Spleen (tissue), 13 donors: ENCODE measurements at places on chromosomes 6 and 20. TPM values are rescaled to one million over a fixed set of nuclear protein-coding genes. Genes with fewer than 3 reads are reported as not detected.

BTNL2 gene
- not detected for total RNA-seq

MACROD2 gene
- total RNA-seq = 4.7 TPM

PRR18 gene
- not detected for total RNA-seq

CCN2 gene
- 274 TPM for total RNA-seq

LCA5 gene
- 2.0 TPM for total RNA-seq

RIMS4 gene
- total RNA-seq = not detected

ULBP2 gene
- not detected for total RNA-seq

CLPSL2 gene
- not detected for total RNA-seq

WFDC12 gene
- total RNA-seq = not detected

SLC17A1 gene
- total RNA-seq = not detected

KLC4 gene
- 19.6 TPM for total RNA-seq

POPDC3 gene
- not detected for total RNA-seq

SOX12 gene
- 10.5 TPM for total RNA-seq

DEFB118 gene
- total RNA-seq = not detected

KPNA5 gene
- 19.7 TPM for total RNA-seq

PROKR2 gene
- not detected for total RNA-seq

TMEM170B gene
- total RNA-seq = 11.7 TPM

BPI gene
- total RNA-seq = 14.5 TPM

TSHZ2 gene
- 18.3 TPM for total RNA-seq

PPP1R16B gene
- 35.7 TPM for total RNA-seq

SNAP91 gene
- total RNA-seq = 1.6 TPM

ULBP3 gene
- total RNA-seq = 1.4 TPM

FOXQ1 gene
- 0.10 TPM for total RNA-seq

PNPLA1 gene
- 0.73 TPM for total RNA-seq

MAS1L gene
- total RNA-seq = not detected

NRSN2 gene
- total RNA-seq = 15.6 TPM

PLEKHG1 gene
- 361 TPM for total RNA-seq

ADISSP gene
- total RNA-seq = 31.7 TPM

IL17A gene
- not detected for total RNA-seq

SLC13A3 gene
- 0.60 TPM for total RNA-seq

BMP6 gene
- total RNA-seq = 6.9 TPM

FGD2 gene
- total RNA-seq = 326 TPM

TMEM200A gene
- total RNA-seq = 1.8 TPM

CNBD2 gene
- total RNA-seq = 3.7 TPM
